ENCODE measurements at places on chromosomes 1 and 21.

DNA sequence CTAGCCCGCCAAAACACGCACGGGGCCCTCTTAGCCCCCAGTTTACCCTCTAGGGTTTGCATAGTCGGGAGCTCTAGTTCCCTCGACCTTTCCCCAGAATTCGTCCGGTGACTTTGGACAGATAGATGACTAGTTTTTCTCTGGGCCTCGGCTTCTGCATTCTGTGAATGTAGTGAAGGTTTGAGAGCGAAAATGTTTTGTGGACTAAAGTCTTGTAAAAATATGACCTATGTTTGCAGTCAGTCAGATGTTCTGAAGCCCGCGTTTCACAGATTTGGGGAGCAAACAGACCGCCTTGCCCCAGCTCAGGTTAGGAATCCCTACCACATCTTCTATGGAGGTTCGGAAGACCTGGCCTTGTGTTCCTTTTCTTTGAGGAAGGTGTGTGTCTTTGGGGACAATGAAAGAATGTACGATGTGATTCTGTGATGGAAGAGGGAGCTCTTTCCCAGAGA is 401 bp downstream of the UQCRH start:
- DNase-seq: no peak

- DNase-seq: no peak
Measured at GRCh38 chr1:63238721-63239120, 83.6 kb upstream of the FOXD3 start.

- no peak for DNase-seq
Measured at GRCh38 chr21:37565530-37566223, 199.1 kb downstream of the DYRK1A start.

GRCh38 chr21:25281134-25281533 is 326.1 kb downstream of the MRPL39 start:
- DNase-seq: no peak

DNA sequence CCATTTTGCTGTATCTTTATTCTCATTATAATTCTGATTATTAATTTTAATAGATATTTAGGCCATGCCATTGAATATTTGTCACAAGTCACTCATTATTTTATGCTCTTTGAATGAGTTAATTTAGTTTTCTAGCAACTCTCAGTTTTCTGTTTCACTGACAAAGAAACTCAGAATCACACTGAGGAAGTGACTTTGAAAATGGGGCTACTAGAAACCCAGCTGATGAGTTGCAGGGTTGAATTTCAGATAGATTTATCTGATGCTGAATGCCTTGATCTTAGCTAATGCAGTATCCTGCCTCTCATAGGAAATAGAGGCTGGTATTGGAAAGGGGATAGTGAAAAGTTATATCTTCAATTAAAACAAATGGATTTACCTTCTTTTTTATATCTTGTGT is 67.4 kb upstream of the PLA2G4A start:
- no peak for DNase-seq

DNA sequence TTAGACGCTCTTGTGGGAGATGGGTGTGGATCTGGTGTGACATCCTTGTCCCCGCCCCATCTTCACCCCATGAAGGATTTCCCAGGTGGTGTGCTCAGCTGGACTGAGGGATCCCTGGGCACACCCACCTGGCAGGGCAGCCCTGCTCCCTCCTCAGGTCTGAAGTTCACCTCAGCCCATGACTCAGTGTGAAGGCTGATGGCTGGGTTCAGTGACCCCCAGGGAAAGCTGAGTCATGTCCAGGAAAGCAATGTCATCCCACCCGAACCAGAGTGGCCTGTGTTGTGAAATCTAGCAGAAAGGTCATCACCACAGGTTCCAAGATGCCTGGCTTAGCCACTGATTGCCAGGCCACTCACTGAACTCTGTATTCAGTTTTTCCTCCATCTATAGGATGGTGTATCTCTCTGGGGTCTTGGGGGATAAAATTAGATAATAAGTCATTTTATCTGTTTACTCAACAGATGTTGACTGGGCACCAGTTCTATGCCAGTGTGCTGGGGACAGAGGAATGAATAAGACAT is 97.7 kb upstream of the JUN start:
- DNase-seq: no peak

DNA sequence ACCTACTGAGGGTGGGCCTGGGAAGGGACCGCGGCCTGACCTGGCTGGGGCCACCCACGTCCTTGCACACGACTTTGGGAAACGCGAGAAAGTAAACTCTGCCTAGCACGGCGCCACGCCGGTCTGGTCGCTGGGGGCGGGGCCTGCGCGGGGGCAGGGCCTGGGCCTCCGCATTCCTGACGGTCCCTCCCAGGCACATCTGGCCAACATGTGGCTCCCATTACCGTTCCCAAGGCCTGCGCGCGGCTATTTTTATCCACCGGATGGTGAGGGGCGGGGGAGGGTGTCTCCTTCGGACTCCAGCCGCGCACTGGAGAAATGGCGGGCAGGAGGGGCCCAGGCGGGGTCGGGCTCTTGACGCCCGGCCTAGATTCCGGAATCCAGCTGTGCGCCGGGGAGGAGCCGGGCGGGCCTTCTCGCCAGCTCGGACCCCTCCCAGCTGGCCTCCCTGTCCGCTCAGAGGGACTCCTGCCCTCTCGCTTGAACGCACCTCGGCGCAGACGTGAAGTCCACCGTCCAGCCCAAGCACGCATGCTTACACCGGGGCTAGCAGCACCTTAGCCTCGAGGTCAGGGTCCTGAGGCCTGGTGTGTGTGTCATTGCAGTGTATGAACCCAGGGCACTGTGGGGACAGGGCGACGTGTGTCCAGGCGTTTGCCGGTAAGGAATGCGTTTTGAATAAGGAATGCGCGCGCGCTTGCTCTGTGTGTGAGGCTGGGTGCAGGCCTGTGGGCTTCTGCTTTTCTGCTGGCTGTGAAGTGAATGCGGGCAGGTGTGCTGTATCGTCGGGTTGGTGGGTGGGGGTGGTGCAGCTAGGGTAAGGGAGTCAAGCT is 2.1 kb downstream of the EVA1B start:
- DNase-seq: peak; percentile 18

GRCh38 chr1:232149287-232150201 is 480.4 kb downstream of the SIPA1L2 start:
- no peak for DNase-seq

DNA sequence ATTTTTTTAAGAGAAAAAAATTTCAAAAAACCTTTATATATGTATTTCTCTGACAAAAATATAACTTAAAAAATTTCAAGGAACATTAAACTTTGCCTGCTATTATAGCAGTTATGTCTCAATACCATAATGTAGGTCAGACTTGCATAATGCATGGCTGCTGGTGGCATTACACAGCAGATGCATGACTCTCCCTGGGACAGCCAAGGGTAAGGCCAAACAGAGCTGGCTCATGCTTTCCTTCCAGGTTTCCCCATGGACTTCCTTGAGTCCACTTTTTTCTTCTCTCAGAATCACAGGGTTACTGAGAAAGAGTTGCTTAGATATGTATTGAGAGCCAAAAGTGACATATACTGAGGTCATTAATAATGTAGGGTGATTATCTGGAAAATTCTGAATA is 43.7 kb downstream of the RHOU start:
- DNase-seq: no peak

DNA sequence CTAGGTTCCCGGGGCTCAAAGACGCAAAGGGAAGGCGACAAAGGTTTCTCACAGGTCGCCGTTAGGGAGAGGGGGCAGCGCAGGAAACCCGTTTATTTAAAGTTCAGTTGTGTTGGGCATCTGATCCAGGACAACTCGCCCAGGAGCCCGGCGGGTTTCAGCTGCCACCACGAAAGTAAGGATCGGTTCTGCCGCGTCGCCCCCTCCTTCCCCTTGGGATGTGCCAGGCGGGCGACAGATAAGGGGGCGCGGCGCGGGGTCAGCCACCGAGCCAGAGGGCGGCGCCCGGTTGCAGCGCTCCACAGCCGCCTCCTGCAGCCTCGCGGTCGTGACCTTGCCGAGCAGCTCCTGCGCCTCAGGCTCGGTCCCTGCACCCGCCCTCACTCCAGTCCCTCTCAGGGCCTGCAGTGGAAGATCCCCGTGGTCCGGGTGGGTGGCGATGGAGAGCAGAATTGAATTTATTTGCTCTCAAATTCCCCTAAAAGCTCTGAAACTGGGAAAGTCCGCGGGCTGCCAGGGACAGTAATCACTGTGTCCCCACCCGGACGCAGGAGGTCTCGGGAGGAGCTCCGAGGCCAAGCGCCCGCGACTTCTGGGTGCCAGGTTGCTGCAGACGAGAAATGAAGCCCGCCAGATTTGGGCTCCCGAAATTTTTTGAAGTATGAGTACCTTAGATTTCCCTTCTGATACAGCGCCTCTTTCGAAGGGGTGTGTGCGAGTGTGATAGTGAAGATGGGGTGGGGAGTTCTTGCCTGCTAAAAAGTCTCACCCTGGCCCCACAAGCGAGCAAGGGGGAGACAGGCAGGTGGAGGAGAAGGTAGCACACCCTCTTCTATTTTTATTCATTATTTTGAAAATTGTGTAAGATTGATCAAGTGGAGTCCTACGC is 28.4 kb upstream of the NFIA start:
- DNase-seq: no peak

Data from activated CD4-positive, alpha-beta T cell treated with anti-CD3 and anti-CD28 coated beads, Interleukin-2, Interleukin-4, amounts not matched to agents 100 ng/mL and 50 ng/mL, durations not matched to agents 16 hours and 8 hours (primary cell).